ENCODE measurements at places on chromosomes 3 and 15.

- DNase-seq, result no peak
Measured at GRCh38 chr3:67947808-67948508, 293.5 kb upstream of the SUCLG2 start.

GRCh38 chr3:97409612-97410011 is 354.9 kb upstream of the ARL6 start:
- no peak for DNase-seq

- no peak for DNase-seq
Measured at GRCh38 chr3:49198611-49199230, 27.3 kb downstream of the KLHDC8B start.

DNA sequence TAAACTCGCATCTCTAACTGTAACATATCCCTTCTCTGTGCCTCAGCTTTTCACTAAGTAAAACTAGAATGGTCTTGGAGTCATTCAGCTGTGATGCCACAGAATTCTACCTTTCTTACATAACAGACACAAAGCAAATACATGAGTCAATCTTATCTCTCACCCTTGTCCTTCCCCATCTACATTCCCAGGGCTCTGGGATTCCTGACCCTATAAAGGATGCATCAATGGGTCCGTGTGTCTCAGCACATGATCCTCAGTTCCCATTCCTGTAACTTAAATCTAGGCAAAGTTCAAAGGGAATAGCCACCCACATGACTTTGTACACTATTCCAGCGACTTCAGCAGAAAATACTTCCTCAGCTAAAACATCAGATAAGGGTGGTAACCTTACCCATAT is 11.8 kb upstream of the ARL8B start:
- no peak for DNase-seq

DNA sequence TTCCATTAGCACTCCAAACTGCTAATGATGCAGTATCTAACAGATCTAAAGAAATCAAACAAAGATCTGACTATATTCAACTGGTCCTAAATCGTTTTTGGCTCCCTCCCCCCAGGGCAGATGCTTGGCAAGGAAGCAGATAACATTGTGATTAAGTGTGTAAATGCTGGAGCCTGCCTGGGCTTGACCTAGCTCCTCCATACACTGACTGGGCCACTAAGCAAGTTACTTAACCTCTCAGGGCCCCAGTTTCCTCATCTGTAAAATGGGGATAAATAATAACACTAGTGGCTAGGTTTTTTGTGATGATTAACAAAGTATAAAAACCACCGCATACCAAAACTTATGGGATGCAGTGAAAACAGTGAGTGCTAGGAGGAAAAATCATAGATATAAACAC is 9.2 kb downstream of the EID1 start:
- no peak for DNase-seq

- DNase-seq, result no peak
Measured at GRCh38 chr15:57496946-57497869, 94.5 kb upstream of the MYZAP start.

DNA sequence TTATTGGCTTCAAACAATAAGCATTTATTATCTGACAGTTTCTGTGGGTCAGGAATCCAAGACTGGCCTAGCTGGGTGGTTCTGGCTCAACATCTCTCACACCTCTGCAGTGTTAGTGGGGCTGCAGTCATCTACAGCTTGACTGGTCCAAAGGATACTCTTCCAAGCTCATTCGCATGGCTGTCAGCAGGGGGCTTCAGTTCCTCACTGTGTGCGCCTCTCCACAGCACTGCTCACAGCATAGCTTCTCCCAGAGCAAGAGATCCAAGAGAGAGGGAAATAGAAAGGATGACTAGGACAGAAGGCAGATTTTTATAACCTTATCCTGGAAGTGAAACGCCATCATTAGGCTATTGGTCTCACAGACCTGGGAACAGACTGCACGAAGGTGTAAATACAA is 64.2 kb downstream of the MAGI1 start:
- DNase-seq, result no peak

- DNase-seq, result no peak
Measured at GRCh38 chr3:181210275-181210674, 220.7 kb upstream of the DNAJC19 start.

DNA sequence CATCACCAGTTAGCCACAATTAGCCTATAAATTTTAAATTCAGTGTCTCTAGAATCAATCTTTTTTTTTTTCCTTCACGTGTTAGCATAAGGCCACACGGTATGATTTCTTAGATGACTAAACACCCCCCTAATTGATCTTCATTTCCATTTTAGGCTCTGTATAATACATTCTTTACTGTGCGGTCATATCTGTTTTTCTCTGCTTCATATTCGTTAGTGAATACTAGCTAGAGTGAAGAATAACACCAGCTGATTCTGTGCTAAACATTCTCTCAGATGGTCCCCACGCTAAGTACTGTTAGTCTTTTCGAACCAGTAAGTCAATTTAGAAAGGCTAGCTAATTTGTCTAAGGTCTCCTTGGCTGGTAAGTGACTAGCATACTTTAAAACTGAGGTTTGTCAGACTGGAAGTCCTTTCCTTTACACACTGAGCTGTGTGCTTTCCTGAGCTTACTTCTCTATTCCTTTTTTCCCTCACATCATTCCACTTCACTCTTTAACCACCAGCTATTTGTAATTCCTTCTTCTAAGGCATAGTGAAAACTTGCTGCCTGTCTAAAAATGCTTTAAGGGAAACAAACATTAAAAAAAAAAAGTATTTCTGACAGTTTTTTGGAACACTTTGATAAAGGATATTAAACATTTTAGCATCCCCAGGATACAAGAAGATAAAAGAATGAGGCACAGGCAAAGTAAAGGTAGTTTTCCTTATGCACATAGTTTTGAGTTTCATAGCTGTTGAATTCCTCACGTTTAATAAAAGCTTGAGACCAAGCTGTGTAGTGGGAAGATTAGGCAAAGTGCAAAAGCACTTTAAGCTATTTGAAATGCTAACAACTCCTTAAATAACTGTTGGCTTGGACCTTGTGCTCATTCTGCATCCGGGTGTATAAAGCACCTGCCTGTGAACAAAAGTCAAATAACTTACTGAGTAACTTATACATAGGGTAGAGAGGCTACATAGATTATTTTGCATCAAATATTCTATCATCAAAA is 17.1 kb downstream of the ZFAND6 start:
- DNase-seq, result no peak

DNA sequence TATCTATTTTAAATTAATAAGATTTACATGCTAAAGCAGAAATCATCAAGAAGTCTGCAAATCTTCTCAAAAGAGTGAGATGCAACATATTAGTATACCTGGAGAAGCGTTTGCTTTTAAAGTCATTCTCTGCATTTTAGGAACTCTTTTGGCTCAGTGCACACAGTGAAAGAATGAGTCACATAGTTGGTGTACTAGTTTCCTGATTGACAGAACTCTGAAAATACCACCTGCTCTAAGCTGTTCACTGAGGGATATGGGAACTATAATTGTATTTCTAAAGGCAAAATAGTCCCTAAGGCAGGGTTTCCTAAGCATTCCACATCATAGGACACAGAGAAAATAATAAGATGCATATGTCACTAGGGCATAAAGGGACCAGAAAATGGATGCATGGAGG is 838.5 kb downstream of the DIPK2A start:
- no peak for DNase-seq

DNA sequence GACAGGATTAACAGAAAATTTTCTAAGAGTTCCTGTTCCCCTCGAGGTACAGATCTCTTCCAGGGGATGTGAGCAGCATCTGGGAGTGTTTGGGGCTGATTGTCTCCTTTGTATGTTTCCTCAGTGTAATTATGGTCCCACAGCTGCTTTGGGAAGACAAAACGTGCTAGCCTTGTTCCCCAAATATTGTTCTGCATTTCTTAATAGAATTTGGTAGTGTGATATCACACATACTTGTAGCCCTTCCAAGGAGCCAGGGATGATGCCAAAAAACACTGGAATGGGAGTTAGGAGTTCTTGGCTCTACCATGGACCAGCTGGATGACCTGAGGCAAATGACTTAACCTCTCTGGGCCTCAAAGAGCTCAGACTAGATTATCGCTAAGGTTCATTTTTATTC is 19.0 kb upstream of the AGBL1 start:
- DNase-seq, result no peak

DNA sequence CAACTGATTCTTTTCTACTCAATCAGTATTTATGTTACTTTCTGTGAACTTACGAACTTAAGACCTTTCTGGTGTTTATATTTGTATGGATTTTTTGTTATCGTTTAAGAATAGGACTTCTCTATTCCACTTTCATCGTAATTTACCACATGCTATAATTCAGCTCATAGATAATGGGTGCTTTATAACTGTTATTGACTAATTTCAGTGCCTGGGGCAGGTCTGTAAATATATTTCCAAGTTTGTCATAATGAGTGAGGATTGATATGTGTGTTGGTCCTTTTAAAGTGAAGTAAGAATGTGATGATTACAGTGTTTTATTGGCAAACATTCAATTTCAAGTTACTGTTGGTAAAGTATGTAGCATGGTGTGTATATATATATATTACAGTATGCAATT is 1.8 kb upstream of the NAALADL2 start:
- DNase-seq, result no peak

- no peak for DNase-seq
Measured at GRCh38 chr3:184523825-184524615, 37.6 kb upstream of the EPHB3 start.

GRCh38 chr3:55894605-55895004 is 407.5 kb upstream of the WNT5A start:
- DNase-seq, result no peak

GRCh38 chr3:109213321-109213720 is 76.8 kb downstream of the C3orf85 start:
- DNase-seq, result no peak

GRCh38 chr15:80403712-80404056 is 498 bp upstream of the ARNT2 start:
- no peak for DNase-seq

DNA sequence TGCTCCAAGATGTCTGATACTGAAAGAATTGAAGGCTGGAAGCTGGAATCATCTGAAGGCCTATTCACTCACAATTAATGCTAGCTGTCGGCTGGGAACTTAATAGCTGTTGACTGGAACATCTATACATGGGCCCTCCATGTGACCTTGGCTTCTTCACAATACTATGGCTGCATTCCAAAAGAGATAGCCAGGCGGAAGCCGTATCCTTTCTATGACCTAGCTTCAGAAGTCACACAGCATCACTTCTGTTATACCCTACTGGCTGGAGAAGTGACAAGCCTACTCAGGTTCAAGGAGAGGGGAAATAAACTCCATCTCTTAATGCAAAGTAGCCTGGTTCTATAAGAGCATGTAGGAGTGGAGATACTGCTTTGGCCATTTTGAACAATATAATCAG is 50.9 kb upstream of the SPRED1 start:
- no peak for DNase-seq

All from HL-60 (cell line).